ENCODE measurements at places on chromosomes 13 and 19.

DNA sequence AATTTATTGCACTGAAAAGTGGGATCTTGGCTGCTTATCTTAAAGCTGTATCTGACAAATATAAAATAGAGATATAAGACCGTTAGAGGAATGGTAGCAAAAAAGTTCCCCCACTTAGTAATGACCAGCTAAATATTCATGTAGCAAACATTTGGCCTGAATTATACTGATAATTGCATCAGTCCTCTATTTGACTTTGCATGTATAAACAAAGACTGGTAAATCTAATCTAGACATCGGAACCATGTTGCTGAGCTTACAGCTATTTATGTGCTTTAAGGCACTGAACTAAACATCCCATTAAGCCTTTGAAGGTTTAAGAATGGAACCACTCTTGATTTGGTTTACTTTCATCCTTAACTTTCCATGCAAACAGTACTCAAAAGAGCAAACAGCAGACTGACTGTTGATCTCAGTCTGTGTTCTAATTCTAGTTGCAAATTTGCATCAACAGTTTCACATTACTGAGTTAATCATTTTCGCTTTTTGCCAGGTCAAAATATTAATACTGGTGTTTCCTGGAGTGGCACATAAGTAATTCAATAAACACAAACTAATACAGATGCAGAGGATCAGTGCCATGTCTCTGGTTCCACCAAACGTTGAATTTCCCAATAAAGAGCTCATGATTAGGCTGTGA, 203.5 kb upstream of the HTR2A start:
- DNase-seq: no peak

- DNase-seq: no peak
Observed at GRCh38 chr19:33690378-33691029, 68.8 kb downstream of the CHST8 start.

DNA sequence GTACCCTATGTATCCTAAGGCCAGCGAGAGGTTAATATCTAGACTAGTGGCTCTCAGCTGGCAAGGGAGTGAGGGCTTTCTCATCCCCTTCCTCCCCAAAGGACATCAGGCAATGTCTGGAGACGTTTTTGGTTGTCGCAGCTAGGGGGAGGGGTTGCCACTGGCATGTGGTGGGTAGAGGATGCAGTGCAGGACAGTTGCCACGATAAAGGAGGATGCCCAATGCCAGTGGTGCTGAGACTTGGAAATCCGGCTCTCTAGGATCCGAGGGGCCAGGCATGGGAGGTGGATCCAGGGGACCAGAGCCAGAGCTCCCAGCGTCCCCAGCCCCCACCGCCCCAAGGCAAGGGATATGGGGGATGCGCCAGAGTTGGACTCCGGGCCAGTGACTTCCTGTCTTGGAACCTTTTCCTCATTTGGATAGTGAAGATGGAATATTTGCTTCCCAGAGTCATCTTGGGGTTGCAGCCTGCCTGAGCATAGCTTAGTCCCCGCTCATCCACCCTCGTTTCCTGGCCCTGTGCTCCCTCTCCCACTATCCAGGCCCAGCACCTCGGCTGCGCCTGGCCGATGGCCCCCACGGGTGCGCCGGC, 4.9 kb downstream of the SSC5D start:
- DNase-seq: no peak

DNA sequence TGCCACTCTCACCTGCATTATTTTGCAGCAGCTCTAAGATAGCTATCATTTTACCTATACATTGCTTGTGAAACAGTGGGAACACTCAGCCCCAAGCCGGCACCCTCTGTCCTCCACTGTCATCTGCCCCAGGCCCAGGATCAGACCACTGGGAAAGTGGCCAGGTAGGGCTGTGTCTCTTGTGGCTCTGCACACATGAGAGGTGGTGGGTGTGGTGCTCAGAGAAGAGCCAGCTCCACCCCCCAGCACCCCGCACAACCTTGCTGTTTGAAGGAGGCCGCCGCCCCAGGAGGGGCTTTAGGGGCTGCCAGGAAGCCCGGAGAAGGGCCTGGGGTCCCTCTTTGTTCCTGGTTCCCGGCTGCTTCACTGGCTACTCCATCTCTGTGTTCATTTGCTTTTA, 26.6 kb downstream of the PPP1R37 start:
- DNase-seq: no peak

Measured in DMS 273 treated with DMSO at 0.1 percent for 48 hours (cell line).